Stimulated activated CD4-positive, alpha-beta T cell treated with anti-CD3 and anti-CD28 coated beads, Interleukin-15, amount 100 ng/mL, for 1 hour (primary cell): ENCODE measurements at places on chromosomes 1 and 21.

DNA sequence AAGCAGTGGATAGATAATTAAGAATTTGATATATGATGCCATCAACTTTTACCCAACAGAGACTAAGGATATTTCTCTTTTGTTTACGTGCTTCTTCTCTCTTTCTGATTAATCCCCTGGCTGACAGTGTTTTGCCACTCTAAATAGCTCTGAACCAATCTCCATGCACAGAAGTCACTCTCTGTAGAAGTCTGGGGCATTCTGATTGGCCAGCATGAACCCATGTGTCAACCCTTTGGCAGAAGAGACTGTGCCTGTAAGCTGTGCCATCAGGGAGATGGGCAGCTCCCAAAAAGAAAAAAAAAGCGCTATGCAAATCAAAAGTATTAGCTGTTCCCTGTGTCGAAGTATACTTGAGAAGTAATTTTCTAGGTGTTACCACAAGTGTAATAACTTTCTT lies 34.1 kb upstream of the NRIP1 start:
- DNase-seq: no peak

GRCh38 chr1:43492826-43493225 lies 37.9 kb upstream of the PTPRF start:
- no peak for DNase-seq

DNA sequence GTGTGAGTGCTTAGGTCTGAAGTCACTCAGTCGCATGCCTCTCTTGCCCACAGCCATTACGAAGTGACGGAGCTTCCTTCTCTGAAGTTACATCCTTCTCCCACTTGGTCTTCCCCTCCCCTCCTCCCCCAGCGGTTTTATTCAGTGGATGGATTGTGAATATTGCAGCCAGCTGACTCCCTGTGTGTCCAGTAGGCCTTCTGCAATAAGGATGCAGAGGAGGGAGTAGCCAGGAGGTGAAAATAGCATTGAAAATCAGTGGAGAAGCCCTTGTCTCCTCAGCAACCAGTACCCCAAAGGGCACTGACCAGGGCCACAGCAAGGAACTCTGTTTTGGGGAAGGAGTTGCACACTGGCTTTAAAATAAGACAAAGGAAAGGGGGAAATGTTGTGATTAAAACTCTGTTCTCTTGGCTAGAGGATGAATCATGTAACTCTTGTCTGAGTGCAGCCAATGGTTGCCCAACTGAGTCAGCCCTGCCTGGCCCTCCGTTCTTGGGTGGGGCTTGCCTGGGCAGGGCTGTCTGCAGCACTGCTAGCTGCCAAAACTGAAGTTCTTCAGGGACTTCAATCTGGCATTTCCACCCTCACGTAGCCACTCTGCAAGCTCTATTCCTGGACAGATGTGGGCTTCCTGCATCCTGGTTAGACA lies 4.3 kb downstream of the S100A10 start:
- DNase-seq: no peak

DNA sequence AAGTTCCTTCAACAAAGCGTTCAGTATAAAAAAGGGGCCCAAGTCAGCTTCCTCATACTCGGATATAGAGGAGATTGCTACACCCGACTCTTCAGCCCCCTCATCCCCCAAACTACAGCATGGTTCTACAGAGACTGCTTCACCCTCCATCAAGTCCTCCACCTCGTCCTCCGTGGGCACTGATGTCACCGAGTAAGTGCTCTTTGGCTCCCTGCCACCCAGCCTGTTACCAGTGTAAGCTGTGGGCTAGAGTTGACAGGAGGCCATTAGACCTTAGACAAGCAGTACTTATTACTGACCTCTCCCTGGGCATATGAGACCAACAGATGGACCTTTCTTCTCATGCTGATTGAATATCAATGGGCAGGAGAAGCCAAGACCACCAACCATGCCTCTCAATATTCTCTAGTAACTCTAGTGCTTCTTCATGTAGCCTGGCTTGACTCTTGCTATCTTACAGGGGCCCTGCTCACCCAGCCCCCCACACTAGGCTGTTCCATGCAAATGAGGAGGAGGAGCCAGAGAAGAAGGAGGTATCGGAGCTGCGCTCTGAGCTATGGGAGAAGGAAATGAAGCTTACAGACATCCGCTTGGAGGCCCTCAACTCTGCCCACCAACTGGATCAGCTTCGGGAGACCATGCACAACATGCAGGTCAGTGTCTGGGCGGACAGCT lies 20.9 kb upstream of the IPO9 start:
- DNase-seq: no peak

- DNase-seq: no peak
Measured at GRCh38 chr1:245972476-245972875, 534.6 kb downstream of the SMYD3 start.

GRCh38 chr1:182587666-182588499 lies 1.2 kb downstream of the RNASEL start:
- DNase-seq: no peak

- no peak for DNase-seq
Measured at GRCh38 chr1:147722124-147722523, 38.3 kb downstream of the GJA5 start.

DNA sequence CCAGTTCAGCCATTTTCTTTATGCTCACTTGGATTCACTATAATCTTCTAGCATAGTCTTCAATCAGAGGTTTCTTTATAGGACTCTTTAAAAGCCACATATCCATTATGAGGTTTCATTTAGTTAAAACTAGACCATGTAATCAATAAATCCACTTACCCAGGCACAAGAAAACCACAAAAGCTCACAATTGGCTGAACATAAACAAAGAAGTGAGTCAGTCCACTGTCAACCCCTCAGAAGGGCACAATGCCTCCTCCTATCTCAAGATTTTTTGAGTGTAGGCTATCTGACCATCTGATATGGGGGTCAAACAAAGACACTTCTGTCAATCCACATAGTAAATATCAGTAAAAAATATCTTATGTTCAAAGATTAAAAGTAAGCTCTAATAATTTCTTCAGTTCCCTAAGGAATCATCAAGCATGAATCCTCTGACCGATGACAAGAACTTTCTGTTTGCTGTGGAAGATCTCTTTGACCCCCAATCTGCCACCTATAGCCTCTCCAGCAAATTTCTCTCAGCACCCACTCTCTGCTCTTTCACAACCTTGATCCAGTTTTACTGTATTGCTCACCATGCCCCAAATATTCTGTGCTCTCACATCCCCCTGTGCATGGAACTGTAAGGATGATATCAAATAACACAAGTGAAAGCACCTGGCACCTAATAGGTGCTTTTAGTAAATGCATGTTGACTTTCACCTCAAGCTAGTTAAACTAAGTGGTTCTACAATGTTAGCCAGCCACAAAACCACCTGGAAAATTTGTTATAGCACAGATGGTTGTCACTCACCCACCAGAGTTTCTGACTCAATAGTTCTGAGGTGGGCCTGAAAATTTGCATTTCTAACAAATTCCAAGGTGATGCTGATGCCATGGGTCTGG lies 16.7 kb downstream of the RAB3B start:
- DNase-seq: no peak

DNA sequence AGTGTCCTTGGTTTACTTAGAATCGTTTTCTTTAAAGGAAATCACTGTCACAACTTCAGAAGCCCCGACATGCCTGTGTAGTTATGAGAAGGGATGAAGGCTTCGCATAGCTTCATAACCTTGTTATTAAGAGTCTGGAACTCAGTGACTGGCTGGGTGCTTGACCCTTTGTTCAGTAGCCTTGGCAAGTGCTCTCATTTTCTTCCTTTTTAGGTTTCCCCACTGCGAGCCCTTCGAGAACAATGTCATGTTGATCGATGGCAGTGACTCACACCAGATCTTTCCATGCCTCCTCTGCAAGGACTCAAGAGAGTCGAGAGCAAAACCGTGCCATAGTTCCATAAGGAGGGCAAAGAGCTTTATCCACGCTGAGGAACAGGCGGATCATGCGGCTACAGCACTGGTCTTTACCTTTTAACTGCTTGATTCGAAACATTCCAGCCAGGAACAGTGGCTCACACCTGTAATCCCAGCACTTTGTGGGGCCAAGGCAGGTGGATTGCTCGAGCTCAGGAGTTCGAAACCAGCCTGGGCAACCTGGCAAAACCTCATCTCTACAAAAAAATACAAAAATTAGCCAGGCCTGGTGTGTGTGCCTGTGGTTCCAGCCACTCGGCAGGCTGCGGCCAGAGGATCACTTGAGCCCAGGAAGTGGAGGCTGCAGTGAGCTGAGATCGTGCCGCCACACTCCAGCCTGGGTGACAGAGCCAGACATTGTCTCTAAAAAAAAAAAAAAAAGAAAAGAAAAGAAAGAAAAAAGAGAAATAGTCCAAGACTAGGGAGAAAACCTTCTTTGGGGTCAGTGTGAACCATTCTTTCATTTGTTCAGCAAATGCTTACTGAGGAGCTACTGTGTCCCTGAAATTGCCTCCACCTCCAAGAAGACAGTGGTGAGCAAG lies 95.4 kb upstream of the ERRFI1 start:
- DNase-seq: no peak

DNA sequence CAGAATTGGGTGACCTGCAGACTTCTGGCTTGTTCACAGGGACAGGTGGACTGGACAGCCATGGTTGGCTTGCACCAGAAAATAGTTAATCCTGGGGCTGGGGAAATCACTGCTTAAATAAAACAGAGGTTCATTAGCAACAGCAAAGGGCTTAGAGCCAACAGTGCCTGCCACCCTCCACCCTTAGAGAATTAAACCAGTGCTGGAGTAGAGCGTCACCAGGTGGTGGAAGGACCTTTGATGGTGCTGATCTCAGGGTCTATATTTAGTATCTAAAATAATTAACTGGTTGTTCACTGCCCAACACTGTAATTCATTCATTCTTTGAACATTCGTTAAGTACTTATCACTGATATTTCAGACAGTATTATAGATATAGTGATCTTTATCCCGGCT lies 34.7 kb upstream of the PDE9A start:
- no peak for DNase-seq

DNA sequence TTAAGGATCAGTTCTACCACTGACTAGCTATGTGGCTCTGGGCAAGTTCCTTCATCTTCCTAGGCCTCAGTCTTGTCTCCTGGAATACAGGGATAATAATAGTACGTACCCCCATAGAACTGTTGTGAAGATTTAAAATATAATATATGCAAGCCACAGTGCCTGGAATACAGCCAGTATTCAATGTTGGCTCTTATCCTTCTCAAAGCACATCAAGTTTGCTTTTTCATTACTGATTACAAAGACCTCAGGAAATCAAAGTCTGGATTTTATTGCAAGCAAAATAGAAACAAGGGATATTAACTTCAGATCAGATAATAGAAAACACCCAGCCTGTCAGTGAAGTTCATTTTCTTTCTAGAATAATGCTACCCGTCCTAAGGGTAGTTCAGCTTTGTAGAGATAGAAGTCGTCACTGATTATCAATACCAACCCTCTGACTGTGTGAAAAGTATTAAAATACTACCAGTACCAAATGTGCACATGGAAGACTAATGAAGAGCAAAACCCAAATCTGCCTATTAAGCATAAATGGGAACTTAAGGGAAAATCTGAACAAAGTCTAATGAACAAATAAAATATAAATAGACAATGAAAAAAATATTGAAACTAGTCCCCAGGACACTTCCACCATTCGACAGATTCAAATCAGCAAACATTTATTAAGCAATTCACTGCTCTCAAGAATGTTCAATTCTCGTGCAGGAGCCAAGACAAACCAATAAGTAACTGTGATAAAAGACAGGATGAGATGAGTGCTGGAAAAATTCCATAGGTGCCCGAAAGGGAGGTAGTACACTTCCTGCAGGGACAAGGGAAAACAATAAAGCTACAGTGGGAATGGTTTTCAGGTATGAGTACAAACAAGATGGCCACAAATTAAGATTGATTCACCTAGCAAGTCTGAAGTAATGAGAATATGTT lies 206.2 kb downstream of the SMYD3 start:
- DNase-seq: no peak

DNA sequence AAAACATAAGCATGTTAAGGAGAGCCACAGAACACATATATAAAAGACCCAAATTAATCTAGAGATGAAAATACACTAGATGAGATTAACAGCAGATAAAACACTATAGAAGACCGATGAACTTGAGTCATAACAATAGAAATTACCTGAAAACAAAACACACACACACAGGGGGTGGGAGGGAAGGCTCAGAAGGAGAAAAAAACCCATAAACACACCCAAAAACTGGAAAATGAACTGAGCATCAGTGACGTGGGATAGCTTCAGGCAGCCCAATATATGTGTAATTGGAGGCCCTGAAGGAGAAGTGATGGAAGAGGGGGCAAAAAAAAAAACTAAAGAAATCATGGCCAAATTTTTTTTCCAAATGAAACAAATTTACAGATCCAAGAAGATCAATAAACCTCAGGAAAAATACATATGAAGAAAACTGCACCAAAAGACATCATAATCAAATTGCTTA lies 11.4 kb downstream of the ALDH9A1 start:
- no peak for DNase-seq

- DNase-seq: no peak
Measured at GRCh38 chr1:168379104-168379860, 98.6 kb downstream of the TBX19 start.

- DNase-seq: no peak
Measured at GRCh38 chr1:111471012-111471411, 2.8 kb upstream of the C1orf162 start.

DNA sequence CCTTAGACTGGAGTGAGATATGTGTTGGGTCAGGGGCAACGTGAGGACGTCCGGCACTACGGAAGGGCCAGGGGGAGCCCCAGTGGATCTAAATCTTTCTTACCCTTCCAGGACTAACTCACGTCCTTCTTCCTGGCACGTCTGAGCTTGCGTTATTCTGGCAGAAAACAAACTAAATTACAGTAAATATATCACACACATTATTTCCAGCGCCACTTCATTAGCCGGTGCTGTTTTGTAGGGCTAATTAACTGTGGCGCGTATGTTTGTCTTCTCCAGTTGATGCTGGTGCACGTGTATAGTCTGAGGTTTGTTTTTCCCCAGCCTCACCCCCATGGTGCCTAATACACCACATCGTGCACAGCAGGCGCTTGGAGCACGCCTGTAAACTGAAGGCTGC lies 59.2 kb downstream of the TLR5 start:
- no peak for DNase-seq

DNA sequence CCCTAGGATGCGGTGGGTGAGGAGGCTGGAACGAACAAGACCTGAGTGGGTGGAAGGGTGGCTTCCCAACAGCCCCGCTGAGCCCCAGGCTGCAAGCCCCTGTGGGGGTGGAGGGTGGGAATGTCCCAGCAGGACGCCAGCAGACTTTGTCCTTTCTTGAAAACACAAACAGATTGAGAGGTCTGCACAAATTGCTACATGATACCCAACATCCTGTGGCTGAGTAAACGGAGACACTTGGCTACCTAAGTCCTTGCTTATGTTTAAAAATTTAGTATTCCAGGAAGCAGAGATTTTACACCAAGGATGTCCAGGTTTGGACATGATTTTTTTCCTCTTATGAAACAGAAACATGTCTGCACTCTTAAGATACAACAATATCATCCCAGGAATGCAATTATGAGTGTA lies 11.8 kb upstream of the F3 start:
- no peak for DNase-seq

- DNase-seq: no peak
Measured at GRCh38 chr1:147238053-147238902, 4.2 kb upstream of the CHD1L start.
